ENCODE measurements at places on chromosomes 6 and 20. TPM values are rescaled to one million over a fixed set of nuclear protein-coding genes. Genes with fewer than 3 reads are reported as not detected.

DNA sequence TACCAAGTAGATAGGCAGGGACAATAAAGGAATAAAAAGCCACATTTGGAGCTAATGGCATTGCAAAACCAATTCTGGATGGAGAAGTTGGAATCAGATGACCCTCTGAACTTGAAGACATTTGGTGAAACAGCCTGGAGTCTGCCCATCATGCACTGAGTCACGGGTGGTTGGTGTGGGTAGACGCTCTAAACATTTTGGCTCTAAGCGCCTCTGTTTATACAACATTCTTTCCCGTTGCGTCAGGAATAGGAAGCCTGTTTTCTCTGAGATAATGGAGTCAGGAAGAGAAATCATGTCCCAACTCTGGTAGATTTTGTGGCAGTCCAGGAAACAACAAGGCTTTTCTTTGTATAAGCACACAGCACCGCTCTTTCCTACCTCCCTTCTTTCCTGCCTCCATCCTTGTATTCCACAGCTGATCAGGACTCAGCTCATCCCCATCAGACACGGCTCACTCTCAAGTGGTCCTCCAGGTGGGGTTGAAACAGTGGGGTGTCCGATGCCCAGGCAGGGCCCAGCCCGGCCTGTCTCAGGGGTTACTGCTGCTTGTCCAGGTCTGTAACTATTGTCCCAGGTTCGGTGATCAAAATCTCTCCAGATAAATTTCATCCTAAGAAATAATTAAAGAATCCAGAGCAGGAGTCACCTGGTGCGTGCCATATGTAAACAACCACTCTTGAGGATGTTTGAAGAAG lies 12.1 kb upstream of the RAMACL start:
- no peaks in the 10 kb centered on the region for H3K27me3 ChIP-seq
- peaks cover 1% of the 10 kb centered on the region for H3K36me3 ChIP-seq
- DNase-seq = no peak
- no peak overlapping the region for H3K4me3 ChIP-seq
- no peaks in the 10 kb centered on the region for H3K4me1 ChIP-seq

- no peaks in the 10 kb centered on the region for H3K4me1 ChIP-seq
- H3K27me3 ChIP-seq = no peaks in the 10 kb centered on the region
- DNase-seq = no peak
- H3K27ac ChIP-seq = no peak overlapping the region
- H3K4me3 ChIP-seq = no peak overlapping the region
- H3K36me3 ChIP-seq = no peaks in the 10 kb centered on the region
These were observed 238.1 kb upstream of the ARID1B start for GRCh38 chr6:156538875-156539660.

DNA sequence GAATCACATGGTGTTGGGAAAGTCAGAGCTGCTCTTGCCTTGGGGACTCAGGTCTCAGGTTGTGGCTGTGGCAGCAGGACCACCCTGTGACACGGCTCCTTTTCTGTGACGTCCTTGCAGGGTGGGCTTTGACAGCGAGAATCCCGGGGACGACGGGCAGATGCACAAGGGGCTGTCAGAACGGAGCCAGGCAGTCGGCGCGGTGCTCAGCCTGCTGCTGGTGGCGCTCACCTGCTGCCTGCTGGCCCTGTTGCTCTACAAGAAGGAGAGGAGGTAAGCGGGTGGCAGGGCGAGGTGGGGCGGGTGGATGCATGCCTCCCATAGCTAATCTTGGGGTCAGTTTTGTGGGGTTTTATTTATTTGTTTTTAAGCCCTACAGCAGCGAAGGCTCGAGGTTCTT lies 19.2 kb upstream of the SLC22A1 start:
- peaks cover 50% of the 10 kb centered on the region for H3K36me3 ChIP-seq
- no peak for DNase-seq
- H3K27me3 ChIP-seq = no peaks in the 10 kb centered on the region
- no peak overlapping the region for H3K27ac ChIP-seq
- H3K4me3 ChIP-seq = no peak overlapping the region

DNA sequence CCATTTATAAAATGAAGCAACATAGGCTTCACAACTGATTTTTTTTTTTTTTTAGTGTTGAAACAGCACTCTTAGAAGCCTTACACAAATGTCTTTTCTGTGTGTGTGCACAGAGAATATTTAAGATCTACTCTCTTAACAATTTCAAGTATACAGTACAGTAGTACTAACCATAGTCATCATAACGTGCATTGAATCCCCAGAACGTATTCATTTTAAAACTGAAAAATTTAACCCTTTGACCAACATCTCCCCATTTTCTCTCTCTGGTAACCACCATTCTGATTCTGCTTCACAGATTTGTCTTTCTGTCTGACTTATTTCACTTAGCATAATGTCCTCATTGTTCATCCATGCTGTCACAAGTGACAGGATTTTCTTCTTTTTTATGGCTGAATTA lies 475.6 kb downstream of the RFPL4B start:
- no peaks in the 10 kb centered on the region for H3K4me1 ChIP-seq
- no peak for DNase-seq

- H3K4me1 ChIP-seq = peaks cover 33% of the 10 kb centered on the region
- H3K4me3 ChIP-seq = no peak overlapping the region
- H3K27me3 ChIP-seq = no peaks in the 10 kb centered on the region
- peak overlapping the region; percentile 61 for H3K27ac ChIP-seq
- no peak for DNase-seq
These were observed 51.1 kb downstream of the KCTD20 start for GRCh38 chr6:36493859-36494258.

DNA sequence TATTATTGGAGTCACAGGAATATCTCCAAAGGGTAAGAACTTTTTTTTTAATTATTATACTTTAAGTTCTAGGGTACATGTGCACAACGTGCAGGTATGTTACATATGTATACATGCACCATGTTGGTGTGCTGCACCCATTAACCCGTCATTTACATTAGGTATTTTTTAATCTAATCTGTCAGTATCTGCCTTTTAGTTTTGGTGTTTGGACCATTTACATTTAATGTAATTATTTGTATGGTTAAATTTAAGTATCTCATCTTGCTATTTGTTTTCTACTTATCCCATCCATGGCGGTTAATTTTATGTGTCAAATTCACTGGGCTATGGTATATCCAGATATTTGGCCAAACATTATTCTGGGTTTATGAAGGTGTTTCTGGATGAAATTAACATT lies 15.4 kb upstream of the OPN5 start:
- H3K4me1 ChIP-seq = peaks cover 2% of the 10 kb centered on the region
- no peak overlapping the region for H3K4me3 ChIP-seq
- no peak overlapping the region for H3K27ac ChIP-seq
- peaks cover 12% of the 10 kb centered on the region for H3K27me3 ChIP-seq
- H3K36me3 ChIP-seq = no peaks in the 10 kb centered on the region
- DNase-seq = no peak

DNA sequence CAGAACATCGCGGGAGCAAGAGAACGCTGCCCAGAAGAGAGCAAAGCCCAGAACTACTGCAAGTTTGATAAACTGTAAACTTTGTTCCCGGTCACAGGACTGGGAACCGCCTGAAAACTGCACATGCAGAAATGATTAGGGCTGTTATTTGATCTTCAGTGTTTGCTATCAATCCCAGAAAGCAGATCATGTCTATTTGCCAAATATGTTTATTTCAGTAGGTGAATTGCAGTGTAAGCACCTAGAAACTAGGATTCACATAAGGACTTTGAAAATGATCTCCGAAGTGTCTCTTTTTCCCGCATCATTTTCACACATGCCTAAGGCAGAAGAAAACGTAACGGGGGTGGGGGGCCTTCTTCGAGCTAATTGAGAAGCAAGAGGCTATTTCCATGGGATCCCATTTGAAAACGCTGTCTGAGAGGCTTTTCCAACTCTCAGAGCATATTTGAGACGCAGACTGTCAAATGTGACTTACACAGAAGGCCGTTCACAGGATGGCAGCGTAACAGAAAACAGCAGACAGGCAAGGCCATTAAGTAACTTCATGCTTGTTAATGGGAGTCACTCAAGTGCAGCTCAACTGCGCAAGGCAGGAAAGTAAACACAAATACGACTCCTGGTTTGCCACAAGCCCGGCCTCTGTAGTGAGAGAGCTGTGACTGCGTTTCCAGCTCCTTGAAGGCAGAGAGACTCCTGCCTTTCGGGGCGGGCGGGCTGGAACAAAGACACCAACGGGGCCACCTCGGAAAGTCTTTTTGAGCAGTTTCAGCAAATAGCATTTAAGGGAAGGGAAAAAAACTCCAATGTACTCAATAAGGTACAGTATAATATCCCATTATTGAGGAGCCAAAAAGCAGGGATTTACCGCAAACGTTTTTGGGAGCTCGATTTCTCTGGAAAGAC lies 144.7 kb upstream of the ZNF217 start:
- H3K4me3 ChIP-seq = no peak overlapping the region
- no peak for DNase-seq
- no peaks in the 10 kb centered on the region for H3K27me3 ChIP-seq

DNA sequence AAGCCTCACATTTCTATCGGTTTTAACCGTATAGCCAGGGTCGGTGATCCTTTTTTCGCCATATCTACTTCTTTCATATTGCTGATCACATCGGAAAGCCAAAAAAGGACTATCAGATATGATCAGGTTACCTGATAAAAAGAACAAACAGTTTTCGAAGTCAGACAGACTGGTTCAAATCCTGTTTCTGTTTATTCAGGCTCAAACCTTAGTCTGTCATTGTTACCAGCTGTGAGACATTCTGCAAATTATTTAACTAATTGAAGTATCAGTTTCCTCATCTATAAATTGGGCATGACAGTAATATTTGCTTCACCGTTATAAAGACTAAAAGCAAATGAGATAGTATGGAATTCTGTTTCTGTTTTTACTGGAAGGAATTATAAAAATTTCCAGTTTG lies 111.3 kb downstream of the TSHZ2 start:
- H3K36me3 ChIP-seq = peaks cover 19% of the 10 kb centered on the region
- DNase-seq = no peak
- H3K4me3 ChIP-seq = no peak overlapping the region
- H3K4me1 ChIP-seq = peaks cover 67% of the 10 kb centered on the region
- H3K27me3 ChIP-seq = no peaks in the 10 kb centered on the region

The KIF25 gene
- total RNA-seq = not detected

The ZKSCAN8 gene
- 20.7 TPM for total RNA-seq

The CGA gene
- total RNA-seq = not detected

The FHL5 gene
- not detected for total RNA-seq
